ENCODE measurements at places on chromosomes 6 and 20.
A peak's percentile ranks its signal among the peaks of the same experiment; 100 is the strongest.

DNA sequence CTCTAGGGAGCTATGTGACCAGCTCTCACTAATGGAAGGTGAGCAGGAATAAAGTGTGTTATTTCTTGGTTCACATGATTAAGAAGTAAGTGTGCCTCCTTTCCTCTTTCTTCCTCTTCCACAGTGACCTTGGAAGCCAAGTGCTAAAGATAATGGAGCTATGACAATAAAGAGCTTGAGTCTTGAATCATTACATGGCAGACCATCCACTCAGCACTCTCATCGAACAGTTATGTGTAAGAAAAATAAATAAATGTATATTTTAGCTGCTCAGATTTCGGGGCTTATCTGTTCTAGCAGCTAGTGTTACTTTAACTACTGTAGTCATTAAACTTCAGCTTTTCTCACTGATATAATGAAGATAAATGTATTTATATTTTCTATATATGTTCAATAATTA, 72.9 kb downstream of the HDGFL1 start:
- DNase-seq: peak; percentile 53

GRCh38 chr6:89209457-89209856, 7.7 kb downstream of the GABRR1 start:
- DNase-seq: no peak

- no peak for DNase-seq
Observed at GRCh38 chr6:35410131-35410530, 42.0 kb upstream of the FANCE start.

- DNase-seq: peak; percentile 24
Observed at GRCh38 chr6:16324606-16325225, 86.3 kb downstream of the GMPR start.

GRCh38 chr6:63887002-63887751, 251.6 kb downstream of the PHF3 start:
- DNase-seq: no peak

- DNase-seq: no peak
Observed at GRCh38 chr6:36556281-36556680, 9.0 kb upstream of the STK38 start.

- DNase-seq: no peak
Observed at GRCh38 chr6:50851049-50851845, 32.6 kb downstream of the TFAP2B start.

DNA sequence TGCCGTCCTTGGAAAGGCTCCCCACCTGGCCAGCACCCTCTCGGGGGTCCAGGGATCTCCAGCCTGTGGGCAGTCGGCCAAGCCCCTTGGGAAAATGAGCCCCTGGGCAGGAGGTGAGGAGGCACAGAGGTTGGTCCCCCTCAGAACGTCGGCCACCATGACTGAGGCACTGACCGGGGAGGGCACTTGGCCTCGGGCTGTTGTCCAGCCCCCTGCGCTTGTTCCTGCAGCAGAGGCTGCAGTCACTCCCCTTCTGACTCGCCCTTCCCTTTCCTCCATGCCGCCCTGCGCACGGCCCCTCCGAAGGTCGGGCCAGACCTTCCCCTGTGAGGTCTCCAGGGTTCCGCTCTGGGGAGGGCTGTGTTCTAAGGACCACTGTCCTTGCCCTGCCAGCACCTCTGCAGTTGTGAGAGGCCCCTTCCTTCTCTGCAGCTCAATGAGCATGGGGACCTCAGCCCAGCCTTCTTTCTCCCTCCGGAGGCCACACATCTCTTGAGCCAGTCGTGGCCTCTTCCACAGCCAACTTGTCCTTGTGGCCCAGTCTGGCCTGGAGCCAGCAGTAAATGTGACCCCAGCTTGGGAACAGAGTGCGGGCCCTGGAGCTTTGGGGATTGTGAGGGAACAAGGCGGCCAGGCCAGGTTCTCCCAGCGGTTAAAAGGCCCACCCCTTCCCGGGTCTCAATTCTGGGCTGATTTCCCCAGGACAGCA, 195.5 kb downstream of the DLL1 start:
- DNase-seq: no peak

DNA sequence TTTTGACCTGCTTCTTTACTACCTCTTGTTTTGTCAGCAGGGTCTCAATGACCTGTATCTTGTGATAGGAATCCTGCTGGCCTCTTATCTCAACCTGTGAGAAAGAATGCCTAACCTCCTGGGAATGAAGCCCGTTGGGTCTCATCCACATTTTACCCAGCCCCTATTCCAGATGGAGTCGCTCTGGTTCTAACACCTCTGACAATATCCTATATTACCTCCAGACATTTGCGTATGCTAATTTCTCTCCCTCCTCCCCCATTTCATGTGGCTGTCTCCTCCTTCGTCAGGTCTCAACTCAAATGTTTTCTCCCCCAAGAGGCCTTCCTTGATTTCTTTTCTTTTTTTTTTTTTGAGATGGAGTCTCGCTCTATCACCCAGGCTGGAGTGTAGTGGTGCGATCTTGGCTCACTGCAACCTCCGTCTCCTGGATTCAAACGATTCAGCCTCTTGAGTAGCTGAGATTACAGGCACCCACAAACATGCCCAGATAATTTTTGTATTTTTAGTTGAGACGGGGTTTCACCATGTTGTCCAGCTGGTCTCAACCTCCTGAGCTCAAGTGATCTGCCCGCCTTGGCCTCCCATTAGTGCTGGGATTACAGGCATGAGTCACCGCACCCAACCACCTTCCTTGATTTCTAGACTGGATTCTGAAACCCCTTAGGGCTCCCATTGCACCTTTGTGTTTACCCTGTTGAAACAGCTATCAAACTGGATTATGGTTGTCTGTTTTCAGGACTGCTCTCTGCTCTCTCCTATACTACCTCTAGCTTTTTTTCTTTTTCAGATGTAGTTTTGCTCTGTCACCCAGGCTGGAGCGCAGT, 49.5 kb upstream of the B4GALT5 start:
- DNase-seq: no peak

DNA sequence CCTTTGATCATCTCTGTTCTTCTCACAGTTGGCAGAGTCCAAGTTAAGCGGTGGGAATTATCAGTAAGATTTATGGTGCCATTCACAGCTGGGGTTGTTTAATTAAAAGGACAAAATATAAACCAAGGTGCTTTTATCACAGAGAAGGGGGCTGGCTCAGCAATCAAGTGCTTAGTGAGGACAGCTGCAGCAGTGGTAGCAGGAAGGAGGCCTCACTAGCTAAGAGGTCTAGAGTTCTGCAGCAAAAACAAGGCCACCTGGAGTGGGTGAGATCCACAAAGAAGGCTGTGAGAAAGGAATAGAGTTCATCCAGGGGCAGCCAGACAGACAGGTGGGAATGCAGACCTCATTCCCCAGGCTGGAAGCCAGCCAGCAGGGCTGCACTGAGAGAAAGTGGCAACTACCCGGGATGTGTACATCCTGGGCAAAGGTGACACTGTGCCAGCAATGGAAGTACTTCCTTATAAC, 37.1 kb downstream of the PIGU start:
- no peak for DNase-seq

DNA sequence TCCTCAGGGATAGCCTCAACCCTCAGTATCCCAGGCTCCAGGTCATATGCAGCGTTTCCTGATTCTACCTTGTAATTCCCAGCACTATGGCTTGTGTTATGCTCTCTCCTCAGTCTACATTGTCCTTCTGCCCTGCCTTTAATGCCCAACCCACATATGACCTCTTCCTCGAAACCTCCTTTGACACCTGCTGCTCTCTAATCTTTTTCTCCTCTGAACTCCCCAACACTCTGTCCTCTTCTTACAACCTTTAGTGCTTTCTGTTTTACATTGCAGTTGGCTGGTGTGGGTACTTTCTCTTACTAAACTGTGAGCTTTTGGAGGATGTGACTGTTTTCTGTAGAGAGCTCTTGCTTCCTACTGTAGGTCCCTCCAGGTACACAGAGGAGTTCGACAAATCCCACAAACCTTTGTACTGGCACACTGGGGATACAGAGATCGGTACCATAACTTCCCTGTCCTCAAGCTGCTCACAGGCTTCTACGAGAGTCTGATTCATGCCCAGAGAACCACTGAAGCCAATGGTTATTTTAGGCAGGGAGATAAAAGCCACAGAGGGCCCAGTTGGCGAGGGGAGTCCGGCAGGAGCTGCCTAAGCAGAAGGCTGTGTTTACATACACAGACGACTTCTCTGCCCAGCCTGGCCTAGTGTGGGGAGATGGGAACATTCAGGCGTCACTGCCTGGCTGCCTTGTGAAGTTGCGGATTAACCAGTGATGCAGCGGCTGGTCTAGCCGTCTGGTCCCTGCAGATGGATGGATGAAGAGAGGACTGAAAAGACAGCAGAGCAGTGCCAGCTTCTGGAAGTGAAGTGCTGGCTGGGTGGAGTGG, 8.4 kb upstream of the EPB41L1 start:
- no peak for DNase-seq

DNA sequence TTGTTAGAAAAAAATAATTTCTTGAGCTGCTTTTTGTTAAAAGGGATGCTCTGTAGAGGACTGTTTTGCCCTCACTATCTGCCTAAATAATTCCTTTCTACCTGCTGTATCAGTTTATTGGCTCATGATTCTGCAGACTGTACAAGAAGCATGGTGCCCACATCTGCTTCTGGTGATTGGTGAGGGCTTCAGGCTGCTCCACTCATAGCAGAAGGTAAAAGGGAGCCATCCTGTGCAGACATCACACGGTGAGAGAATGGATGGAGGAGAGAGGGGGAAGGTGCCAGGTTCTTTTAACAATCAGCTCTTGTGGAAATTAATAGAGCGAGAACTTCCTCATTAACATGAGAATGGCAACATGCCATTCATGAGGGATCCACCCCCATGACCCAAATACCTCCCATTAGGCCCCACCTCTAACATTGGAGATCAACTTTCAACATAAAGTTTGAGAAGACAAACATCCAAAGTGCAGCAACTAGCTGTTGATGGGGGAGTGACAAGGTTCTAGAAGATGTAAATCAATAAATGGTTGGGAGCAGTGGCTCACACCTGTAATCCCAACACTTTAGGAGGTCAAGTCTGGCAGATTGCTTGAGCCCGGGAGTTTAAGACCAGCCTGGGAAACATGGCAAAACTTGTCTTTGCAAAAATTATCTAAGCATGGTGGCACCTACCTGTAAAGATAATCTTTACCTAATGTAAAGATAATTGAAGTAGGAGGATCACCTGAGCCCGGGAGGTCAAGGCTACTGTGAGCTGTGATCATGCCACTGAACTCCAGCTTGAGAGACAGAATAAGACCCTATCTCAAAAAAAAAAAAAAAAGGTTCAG, 15.7 kb upstream of the AHCY start:
- DNase-seq: no peak

GRCh38 chr6:31829633-31830283, 2.2 kb downstream of the HSPA1B start:
- peak; percentile 65 for DNase-seq

DNA sequence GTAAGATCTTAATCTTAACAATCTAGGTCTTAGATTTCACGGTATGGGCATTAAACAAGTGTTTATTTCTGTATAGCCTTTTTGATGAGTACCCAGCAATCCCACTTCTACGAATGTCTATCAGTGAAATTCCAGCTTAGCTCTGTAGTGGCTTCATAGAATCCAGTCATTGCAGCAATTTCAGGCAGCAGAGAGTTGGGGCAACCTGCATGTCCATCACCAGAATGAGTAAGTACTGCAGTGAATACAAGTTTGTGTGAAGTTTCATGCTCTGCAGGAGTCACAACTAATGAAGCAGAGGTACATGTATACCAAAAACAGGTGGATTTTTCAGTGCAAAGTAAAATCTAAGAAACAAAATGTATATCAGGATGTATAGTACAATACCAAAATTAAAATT, 151.7 kb downstream of the OR2B2 start:
- no peak for DNase-seq

DNA sequence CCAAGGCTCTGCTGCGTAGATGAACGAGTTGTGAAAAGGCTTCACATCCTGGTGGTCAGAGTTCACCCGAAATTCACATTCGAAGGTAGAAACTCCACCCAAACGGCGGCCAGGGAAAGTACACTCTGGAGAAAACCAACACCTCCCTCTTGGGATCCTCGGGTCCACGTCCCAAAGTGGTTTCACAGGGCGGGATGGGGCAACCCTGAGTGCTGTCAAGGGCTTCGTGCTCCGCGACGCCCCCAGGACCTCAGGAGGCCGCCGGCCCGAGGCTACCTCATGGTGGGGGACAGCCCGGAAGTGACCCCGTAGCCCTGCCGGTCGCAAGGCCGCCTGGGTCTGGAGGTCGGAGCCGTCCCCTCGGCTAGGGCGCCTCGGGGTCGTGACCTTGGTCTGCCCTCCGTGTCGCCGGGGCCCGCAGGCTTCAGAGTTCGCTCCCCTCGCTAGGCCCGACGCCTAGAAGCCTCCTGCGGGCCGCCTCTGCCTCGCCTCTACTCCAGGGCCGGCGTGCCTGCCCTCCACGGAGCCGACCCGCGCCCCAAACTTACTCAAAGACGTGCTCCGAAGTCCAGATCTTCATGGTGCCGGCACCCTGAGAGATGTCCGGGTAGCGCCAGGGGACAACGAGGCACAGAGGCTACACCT, at the start of gene PRELID3B:
Gene PRELID3B, minus strand, starts transcription at position 636 of the 645 bp plus-strand sequence. Its CDS starts 56 bp downstream, at position 580.
- peak; percentile 32 for DNase-seq

GRCh38 chr6:109671733-109672132, 19.3 kb downstream of the AK9 start:
- peak; percentile 80 for DNase-seq

DNA sequence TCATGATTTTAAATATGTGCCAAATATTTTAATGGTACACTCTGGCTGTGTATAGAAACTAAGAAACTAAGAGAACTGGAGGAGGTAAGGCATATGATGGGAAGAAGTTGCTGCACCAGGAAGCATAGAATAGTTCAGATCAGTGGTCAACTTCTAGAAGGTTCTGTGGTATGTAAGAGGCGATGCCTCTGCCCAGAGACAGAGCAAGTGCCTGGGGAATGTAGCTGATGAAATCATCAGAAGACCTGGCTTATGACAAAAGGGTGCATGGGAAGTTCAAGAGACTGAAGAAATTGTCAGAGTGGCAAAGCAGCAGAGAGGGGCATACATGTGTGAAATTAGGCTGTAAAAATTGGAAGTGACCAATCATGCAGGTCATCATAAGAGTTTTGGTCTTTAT, 580.8 kb downstream of the BMP2 start:
- no peak for DNase-seq

DNA sequence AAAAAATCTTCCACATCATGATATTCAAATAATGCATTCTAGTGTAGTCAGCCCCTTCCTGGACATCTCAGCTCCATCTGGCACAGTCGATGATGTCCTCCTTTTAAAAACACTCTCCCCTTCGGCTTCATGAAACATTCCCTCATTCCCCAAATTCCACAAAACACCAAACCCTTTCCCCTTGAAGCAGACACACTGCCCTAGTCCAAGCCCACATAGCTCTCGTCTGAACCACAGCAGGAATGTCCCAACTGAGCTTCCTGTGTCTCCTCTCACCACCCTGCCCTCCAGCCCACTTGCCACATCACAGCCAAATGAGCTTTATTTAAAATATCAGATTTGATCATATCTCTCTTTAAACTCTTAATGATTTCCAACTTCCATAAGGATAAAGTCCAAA, 106.4 kb upstream of the CARMIL1 start:
- peak; percentile 100 for DNase-seq

GRCh38 chr6:140775061-140775460, 1357.7 kb upstream of the GJE1 start:
- no peak for DNase-seq

DNA sequence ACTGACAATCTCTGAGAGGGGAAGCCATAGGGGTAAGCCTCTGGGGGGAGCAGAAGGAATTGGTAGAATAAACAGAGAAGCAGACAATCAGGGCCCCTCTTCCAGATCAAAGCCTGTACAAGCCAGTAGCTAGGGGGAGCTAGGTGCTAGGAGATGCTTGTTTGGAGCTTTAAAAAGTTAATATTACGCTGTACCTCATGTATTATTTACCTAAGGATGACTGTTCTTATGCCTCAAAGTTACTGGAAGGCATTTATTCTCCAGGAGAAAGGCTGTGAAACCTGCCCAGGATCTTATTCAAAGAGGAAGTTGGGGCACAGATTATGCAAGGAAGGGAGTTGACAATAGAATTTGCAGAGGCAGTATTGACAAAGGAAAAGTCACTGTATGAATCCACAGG, 111.8 kb upstream of the SLC35F1 start:
- no peak for DNase-seq

Measured in EH (cell line).